Hair follicular keratinocyte (primary cell): ENCODE measurements at places on chromosomes 2 and 18. TPM values are rescaled to one million over a fixed set of nuclear protein-coding genes. Genes with fewer than 3 reads are reported as not detected.

PRKD3 gene
- 26.6 and 32.3 TPM in 2 replicates for total RNA-seq

DPYSL5 gene
- not detected in 2 replicates for total RNA-seq

CNPPD1 gene
- 40.1 and 43.7 TPM in 2 replicates for total RNA-seq

RAMP1 gene
- 7.5 and 8.2 TPM in 2 replicates for total RNA-seq

RUFY4 gene
- not detected in 2 replicates for total RNA-seq

TMEM198 gene
- 0.47 and 1.7 TPM in 2 replicates for total RNA-seq

KCNJ13 gene
- total RNA-seq: not detected in 2 replicates

ALLC gene
- not detected in 2 replicates for total RNA-seq

OSBPL6 gene
- total RNA-seq: 10.4 and 11.6 TPM in 2 replicates
